ENCODE measurements at places on chromosomes 3 and 15.

- peak; percentile 46 for DNase-seq
These were observed 46.6 kb downstream of the FBLN2 start for GRCh38 chr3:13595485-13595884.

DNA sequence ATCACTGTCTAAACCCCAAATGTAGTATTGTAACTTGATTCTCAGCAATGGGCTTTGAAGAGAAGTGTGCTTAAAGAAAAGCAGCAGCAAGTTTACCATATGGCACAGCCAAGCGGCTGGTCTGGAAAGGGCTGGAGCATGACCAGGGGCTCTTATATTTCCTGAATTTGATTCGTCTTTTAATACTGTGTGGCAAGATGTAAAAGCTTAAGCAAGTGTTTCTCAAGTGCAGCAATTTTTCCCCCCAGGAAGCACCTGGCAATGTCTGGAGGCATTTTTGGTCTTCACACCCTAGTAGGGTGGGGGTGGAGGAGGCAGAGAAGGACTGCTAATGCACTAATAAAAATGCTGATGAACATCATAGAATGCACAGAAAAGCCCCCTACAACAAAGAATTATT lies 397.9 kb downstream of the NTRK3 start:
- no peak for DNase-seq

GRCh38 chr3:23062982-23063381 lies 140.1 kb upstream of the UBE2E2 start:
- DNase-seq = no peak

DNA sequence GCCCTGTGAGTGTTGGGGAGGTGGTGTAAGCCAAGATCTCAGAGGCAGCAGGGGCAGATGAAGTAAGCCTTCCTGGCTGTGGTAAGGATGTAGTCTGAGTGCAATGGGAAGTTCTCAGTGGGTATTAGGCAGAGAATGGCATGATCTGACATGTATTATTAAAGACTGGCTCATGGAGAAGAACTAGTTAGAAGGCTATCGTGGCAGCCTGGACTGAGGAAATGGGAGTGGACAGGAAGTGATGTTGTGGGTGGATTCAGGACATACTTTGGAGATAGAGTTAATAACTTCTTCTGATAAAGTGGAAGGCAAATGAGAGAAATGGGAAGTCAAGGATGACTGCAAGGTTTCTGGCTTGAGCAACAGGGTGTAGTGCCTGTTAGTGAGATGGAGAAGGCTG lies 250.9 kb upstream of the CFAP20DC start:
- DNase-seq = no peak

- DNase-seq = no peak
These were observed 734.2 kb upstream of the ALCAM start for GRCh38 chr3:104632521-104632920.

- DNase-seq = no peak
These were observed 3.6 kb downstream of the GALNT15 start for GRCh38 chr3:16177962-16178627.

- no peak for DNase-seq
These were observed 9.3 kb downstream of the PARL start for GRCh38 chr3:183875411-183875810.

- no peak for DNase-seq
These were observed 160.8 kb downstream of the FBLN2 start for GRCh38 chr3:13709706-13710105.

GRCh38 chr3:148789146-148789545 lies 38.5 kb upstream of the CPB1 start:
- peak; percentile 4 for DNase-seq

DNA sequence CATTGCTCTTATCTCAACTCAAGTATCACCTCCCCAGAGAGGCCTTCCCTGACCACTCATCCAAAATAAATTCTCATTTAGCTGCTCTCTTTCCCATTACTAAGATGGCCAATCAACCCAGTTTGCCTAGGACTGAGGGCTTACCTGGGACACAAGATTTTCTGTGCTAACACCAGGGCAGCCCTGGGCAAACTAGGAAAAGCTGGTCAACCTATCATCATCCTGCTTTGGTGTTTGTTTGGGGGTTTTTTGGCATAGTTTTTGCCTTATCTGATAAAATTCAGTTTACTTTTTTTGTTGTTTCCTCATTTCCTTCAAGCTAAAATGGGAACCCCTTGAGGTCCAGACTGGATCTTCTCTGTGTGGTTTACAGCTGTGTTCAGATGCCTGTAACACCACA lies 131.4 kb upstream of the NR2F2 start:
- DNase-seq = no peak

GRCh38 chr3:20201143-20201542 lies 15.1 kb upstream of the SGO1 start:
- DNase-seq = no peak

- DNase-seq = no peak
These were observed 58.8 kb upstream of the MELTF start for GRCh38 chr3:197088370-197088769.

GRCh38 chr3:34183611-34184340 lies 385.3 kb downstream of the PDCD6IP start:
- peak; percentile 97 for DNase-seq

- no peak for DNase-seq
These were observed 260.1 kb upstream of the CTNNB1 start for GRCh38 chr3:40939030-40939740.

DNA sequence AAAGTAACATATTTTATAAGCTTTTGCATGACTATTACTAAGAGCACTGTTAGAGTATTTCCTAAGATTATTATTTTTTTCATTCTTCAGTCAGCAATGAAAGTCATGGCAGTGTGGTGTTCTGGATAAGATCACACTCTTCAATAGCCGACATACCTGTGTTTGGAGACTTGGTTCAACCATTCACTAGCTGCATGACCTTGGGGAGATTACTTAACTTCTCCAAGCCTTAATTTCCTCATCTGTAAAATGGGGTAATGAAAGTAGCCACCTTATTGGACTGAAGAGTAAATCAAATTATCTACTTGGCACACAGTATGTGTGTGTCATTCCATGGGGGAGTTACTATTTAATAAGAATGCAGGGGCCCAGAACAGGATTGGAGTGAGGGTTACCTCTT lies 24.5 kb upstream of the PCOLCE2 start:
- DNase-seq = no peak

DNA sequence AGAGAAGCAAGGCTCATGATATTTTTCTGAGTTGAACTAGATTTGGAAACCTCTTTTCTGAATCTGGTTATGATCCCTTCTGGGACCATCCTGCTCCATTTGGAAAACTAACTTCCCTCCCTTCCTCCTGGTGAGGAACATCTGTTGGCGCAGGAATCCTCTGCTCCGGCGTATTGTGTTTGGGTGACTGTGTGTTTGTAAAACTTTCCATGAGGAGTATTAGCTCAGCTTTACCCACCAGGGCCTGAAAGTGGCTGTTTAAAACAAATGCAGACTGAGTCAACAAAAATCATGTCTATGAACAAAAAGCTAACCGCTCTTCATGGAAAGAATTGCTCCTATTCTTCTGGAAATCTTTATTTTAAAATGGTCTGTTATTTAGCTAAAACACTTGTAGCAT lies 17.7 kb downstream of the STARD9 start:
- no peak for DNase-seq

- no peak for DNase-seq
These were observed 28.8 kb downstream of the LRRC2 start for GRCh38 chr3:46537316-46537715.

GRCh38 chr3:37680401-37680800 lies 181.3 kb upstream of the CTDSPL start:
- no peak for DNase-seq

GRCh38 chr3:123258359-123258758 lies 56.6 kb downstream of the SEC22A start:
- DNase-seq = no peak

- peak; percentile 1 for DNase-seq
These were observed 11.8 kb downstream of the CAPN3 start for GRCh38 chr15:42371096-42371495.

DNA sequence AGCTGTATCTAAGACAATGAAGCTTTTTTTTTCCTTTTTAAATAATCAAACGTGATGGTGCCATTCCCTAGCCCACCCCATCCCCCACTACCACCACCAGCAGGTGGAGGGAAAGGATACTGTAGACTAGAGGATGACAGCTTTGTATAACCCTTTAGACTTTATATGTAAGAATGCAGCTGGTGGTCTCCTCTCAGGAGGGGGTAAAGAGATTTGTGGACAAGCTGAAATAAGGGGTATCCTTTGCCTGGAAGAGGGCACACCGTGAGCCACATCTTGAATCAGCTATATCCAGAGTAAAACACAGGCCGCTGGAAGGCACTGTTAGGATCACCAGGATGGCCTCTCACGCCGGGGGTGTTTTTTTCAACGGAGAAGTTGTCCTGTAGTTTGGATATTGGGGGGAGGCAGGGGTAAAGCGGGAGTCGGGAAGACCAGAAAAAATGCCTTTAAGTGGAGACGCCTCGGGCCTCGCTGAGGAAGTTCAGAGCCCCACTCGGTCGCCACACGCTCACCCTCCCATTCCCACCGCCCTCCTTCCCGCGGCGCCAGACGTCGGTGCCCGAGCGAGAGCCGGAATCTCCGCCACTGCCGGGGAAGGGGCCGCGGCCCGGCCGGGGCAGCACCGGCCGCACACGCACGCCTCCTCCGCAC lies 986 bp downstream of the KPNA4 start:
- DNase-seq = peak; percentile 35

- peak; percentile 12 for DNase-seq
These were observed 28.8 kb downstream of the GOLGA6A start for GRCh38 chr15:74053517-74053916.

DNA sequence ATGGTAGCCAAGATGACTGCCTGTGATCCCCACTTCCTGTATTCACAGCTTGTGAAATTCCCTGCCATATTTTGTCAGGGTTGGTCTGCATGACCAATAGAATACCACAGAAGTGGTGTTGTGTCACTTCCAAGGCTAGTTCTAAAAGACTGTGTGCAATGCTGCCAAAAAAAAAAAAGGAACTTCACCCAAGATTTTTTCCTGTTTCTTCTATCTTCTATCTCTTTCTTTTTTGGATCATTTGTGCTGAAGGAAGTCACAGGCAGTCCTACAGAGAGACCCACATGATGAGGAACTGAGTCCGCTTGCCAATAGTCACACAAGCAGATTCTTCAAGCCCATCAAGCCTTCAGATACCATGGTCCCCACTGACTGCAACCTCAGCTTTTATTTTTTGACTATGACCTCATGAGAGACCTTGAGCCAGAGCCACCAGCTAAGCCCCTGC lies 18.1 kb upstream of the RAF1 start:
- DNase-seq = no peak

DNA sequence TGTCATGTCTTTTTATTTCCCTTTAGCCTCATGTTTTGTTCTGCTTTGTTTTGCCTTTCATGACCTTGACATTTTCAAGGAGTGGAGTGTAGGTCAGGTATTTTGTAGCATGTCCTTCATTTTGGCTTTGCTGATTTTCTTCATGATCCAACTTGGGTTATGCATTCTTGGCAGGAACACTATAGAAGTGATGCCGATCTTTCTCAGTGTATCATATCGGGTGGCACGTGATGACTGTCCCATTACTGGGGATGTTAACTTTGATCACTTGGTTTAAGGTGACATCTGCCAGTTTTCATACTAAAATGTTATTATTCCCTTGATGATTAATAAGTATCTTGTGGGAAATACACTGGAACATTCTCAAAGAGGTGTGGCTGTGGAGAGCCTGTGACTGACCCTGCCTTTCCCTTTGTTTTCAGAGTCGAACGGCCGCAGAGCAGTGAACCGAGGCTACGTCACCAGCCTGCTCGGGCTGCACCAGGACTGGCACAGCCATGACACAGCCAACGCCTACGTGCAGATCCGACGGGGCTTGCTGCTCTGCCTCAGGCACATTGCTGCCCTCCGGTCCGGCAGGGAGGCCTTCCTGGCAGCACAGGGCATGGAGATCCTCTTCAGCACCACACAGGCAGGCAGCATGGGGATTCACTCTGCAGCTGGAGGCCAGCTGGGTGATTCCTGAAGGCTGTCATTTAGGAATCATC lies 167.7 kb downstream of the AGBL1 start:
- DNase-seq = no peak

GRCh38 chr3:113275929-113276750 lies 64.8 kb downstream of the BOC start:
- DNase-seq = peak; percentile 74

- no peak for DNase-seq
These were observed 8.7 kb downstream of the SEMA3F start for GRCh38 chr3:50163572-50164455.

DNA sequence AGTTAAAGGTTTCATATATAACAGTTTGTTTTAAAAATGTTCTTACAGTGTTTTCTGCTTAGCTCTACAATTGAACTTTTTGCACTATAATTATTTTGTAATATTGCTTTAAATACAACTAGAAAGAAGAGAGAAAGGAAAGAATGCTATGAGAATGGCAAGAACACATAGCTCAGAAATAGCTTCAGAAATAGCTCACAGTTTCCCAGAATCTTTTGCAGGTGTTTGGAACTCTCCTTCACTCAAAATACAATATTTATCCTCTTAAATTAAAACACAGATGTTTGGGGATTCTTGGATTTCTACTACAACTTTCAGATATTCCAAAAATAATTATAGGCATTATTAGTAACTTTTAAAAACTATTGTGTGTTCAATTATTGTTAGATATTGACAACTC lies 658.0 kb upstream of the DPPA4 start:
- DNase-seq = no peak

GRCh38 chr3:195307711-195308110 lies 36.8 kb upstream of the XXYLT1 start:
- DNase-seq = no peak

DNA sequence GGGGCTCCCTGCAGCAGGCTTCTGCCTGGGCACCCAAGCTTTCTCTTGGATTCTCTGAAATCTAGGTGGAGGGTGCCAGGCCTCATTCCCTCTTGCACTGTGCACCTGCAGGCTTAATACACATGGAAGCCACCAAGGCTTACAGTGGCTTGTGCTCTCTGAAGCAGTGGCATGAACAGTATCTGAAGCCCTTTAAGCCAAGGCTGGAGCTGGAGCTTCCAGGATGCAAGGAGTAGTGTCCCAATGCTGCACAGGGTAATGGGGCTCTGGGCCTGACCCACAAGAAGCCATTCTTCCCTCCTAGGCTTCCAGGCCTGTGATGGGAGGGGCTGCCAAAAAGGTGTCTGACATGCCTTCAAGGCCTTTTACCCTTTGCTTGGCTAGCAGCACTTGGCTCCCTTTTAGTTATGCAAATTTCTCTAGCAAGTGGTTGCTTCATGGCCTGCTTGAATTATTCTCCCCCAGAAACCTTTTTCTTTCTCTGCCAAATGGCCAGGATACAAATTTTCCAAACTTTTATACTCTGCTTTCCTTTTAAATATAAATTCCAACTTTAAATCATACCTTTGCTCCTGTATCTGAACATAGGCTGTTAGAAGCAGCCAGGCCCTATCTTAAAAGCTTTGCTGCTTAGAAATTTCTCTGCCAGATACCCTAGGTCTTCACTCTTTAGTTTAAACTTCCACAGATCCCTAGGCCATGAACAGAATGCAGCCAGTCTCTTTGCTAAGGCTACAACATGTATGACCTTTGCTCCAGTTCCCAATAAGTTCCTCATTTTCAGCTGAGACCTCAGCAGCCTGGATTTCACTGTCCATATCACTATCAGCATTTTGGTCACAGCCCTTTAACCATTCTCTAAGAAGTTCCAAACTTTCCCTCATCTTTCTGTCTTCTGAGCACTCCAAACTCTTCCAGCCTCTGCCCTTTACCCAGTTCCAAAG lies 201.1 kb upstream of the LRRFIP2 start:
- DNase-seq = no peak

GRCh38 chr15:42151141-42151561 lies 5.3 kb downstream of the PLA2G4F start:
- no peak for DNase-seq

- DNase-seq = peak; percentile 61
These were observed 950 bp upstream of the CNTN4 start for GRCh38 chr3:2097641-2098191.

GRCh38 chr3:45759851-45760250 lies 36.5 kb downstream of the SLC6A20 start:
- no peak for DNase-seq

- DNase-seq = no peak
These were observed 31.8 kb downstream of the XXYLT1 start for GRCh38 chr3:195239121-195239520.

All from NCI-H69 (cell line).